ENCODE measurements at places on chromosomes 7 and 10.
A peak's percentile ranks its signal among the peaks of the same experiment; 100 is the strongest.

- no peak for DNase-seq
Observed at GRCh38 chr10:11530806-11531205, 80.6 kb downstream of the USP6NL start.

DNA sequence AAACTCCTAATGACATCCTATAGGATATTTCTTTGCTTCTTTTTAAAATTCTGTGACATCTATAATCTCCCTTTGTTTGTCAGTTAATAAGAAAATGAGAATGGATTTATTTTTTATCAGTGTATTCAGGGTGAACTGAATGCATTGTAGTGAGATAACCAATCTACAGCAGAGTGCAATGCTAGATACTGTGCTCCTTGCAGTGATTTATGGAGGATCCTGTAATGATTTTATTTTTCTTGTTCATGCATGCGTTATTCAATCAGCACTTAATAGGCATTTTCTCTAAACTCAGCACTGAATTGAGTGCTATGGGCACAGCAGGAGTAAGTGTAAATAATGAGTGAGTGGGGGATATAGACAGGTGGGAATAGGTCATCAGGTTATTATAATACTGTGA is 253.9 kb downstream of the CDK14 start:
- no peak for DNase-seq

GRCh38 chr10:33746836-33747268 is 412.4 kb upstream of the NRP1 start:
- no peak for DNase-seq

DNA sequence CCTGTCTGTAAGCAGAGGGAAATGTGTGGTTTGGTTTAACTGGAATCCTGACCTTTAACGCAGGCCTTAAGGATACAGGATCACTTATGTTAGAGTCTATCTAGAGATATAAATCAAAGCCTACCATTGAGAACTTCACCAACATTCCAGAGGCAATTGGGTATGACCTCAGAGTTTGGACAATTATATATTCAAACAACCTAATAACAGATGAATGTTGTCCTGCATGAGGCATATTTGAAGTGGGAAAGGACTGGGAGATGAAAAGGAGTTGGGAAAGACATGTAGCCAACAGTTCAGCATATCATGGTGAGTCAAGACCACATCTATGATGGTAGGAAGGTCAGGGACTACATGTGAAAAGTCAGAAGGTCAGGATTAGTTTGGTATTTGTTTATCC is 274.2 kb downstream of the DOCK4 start:
- peak; percentile 23 for DNase-seq

DNA sequence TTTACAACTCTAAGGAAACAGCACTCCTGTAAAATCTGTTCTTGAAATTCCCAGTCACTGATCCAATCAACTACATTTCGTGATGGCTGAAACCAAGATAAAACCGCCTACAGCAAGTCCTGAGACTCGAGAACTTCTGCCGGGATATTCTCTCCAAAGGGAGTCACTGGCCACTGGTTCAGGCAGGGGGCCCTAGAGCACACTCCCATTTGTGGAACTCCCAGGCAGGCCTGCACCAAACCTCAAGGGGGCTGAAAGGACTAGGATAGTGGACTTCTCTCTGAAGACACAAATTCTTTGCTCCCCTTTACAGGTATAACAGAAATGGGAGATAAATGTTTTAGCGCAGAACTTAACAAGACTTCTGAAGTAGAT is 16.3 kb downstream of the CYTH3 start:
- DNase-seq = no peak

DNA sequence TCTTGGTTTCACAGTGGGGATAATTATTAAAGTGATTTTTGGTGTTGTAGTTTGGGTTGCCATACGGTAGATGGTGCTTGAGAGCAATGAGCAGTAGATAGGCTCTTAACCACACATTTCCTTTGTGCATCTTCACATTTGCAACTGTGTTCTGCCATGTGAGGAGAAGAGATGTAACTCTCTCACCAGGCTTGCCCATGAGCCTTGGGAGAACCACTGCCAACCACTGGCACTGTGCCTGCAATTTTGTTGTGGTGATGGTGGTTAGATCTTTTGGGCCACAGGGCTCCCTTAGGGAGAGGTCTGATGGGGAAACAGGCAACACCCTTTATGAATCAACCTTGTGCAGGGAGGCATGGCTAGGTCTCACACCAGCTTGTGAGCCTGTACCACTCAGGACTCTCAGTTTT is 204.3 kb downstream of the CCDC7 start:
- peak; percentile 35 for DNase-seq

All from kidney tubule cell (primary cell).